ENCODE measurements at places on chromosomes 4 and X.

DNA sequence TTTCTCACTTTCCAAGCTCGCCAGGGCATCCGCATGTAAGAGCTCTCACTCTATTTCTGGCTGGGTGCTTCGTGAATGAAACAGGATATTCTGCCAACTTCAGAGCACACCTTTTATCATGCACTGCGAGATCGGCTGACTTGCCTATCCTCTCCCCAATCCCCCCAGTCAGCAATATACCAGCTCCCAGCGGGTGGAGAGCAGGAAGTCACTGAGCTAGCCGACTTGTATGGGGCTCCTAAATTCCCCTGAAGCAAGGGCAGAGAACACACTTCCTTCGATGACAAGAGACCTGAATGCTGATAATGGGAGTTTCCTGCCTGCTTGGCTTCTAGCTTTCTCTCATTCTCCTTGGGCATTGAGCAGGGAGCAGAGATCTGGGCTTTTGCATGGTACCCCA is 33.8 kb upstream of the MAMLD1 start:
- DNase-seq, result no peak

GRCh38 chrX:75303795-75304194 is 29.9 kb downstream of the UPRT start:
- no peak for DNase-seq

DNA sequence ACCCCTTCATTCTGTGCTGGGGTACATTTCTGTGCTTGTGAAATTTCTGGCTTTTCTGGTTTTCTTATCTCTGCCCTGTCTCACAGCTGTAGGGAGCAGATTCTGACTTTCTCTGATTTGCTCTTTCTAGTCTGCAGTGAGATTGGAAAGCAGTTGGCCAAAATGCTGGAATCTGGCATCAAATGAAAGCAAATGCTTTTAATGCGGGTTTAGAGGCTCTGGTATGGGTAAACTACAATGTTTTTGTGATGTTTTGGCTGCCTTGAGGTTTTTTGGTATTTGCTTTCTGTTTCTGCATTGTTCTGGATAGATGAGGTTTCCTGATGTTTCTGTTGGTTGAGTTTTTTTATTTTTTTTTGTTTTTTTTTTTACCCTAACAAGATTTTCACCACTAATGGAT is 23.8 kb downstream of the SMIM20 start:
- DNase-seq, result no peak

GRCh38 chr4:149794352-149794751 is 21.3 kb downstream of the IQCM start:
- DNase-seq, result no peak

GRCh38 chr4:62460329-62460728 is 1260.2 kb downstream of the ADGRL3 start:
- no peak for DNase-seq

- DNase-seq, result no peak
Measured at GRCh38 chrX:23235051-23235450, 99.6 kb upstream of the PTCHD1 start.

DNA sequence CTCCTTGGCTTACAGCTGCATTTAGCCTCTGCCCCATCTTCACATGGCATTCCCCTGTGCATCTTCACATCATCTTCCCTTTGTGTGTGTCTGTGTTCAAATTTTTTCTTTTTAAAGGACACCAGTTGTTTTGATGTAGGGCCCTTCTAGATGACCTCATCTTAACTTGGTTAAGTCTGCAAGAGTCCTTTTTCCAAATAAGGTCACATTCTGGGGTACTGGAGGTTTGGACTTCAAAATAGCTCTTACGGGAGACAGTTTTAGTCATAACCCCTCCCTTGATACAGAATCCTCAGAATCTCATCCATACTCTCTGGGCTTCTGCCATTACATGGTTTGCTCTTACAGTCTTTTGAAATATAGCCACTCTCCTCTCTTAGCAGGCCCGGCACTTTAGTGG is 231.5 kb upstream of the ATP6AP2 start:
- no peak for DNase-seq
